Peyer's patch (tissue), 4 donors: ENCODE measurements at places on chromosomes 5 and 9. TPM values are rescaled to one million over a fixed set of nuclear protein-coding genes. Genes with fewer than 3 reads are reported as not detected.

The MAMDC2 gene
- total RNA-seq: 15.7 TPM

The PARP8 gene
- total RNA-seq: 19.8 TPM

The RASEF gene
- total RNA-seq: 26.8 TPM

The PKD2L2 gene
- total RNA-seq: not detected

The SLC46A2 gene
- not detected for total RNA-seq

The LCN15 gene
- not detected for total RNA-seq

The TLR4 gene
- total RNA-seq: 6.3 TPM

The EIF4E1B gene
- not detected for total RNA-seq

The NIM1K gene
- not detected for total RNA-seq

The STK32A gene
- 4.1 TPM for total RNA-seq

GRCh38 chr9:95368377-95369160 is 51.1 kb upstream of the FANCC start:
- no peak for DNase-seq

GRCh38 chr5:77208507-77209163 is 1.8 kb upstream of the PDE8B start:
- no peak for DNase-seq

- DNase-seq: no peak
These were observed 53.5 kb upstream of the MAST4 start for GRCh38 chr5:66542711-66543110.

DNA sequence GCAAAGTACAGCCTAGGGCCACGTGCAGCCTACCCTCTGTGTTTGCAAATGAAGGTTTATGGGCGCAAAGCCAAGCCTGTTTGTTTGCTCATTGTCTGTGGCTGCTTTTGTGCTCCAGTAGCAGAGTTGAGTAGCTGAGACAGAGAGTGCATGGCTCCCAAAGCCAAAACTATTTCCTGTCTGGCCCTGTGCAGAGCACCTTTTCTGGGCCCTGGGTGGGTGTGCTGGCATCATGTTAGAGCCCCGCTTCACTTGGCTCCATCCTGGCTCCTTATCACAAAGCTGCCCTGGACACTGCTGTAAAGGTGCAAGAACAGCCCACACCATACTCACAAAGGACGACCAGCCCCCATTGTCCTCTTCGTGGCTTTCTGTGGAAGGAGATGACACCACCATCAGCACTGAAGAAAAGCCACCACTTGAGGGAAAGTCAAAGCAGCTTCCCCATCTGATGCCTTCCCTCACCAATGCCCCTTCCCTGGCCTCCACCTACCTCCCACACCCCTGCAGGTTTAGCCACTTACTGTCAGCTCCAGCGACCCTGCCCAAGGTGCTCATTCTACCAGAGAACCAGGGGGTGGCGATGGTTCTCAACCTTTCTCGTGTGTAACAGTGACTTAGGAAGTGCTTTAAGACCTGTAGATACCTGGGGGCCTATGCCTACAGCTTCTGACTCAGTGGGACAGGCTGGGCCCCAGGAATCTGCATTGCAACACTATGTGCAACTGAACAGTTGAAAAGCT is 23.4 kb downstream of the LCP2 start:
- no peak for DNase-seq

DNA sequence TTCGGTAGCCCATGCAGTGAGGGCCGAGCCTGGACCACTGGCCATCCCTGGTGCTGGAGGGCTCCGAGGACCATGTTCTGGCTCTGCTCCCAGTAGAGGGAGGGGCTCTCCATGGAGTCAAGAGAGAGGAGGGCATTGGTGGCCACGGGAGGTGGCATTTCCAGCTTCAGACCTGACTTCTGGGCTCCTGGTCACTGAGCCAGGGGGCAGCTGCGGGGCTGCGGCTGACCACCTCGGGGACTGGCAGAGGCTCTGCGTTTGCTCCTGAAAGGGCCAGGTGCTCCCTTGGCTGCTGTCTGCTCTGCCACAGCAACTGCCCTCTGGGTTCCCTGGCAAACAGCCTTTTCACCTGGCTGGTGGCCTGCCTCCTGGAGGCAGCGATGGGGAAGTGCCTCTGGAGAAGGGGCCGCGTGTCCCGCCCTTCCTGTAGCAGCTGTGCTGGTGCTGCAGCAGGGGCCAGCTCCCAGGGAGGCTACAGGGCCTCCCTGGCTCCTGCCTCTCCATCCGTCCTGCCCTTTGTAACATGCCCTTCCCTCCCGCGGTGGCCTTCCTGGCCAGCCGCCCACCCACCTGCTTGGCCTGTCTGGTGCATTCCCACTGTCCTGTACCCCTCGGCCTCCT is 144.6 kb downstream of the CACNA1B start:
- peak; percentile 45 for DNase-seq

DNA sequence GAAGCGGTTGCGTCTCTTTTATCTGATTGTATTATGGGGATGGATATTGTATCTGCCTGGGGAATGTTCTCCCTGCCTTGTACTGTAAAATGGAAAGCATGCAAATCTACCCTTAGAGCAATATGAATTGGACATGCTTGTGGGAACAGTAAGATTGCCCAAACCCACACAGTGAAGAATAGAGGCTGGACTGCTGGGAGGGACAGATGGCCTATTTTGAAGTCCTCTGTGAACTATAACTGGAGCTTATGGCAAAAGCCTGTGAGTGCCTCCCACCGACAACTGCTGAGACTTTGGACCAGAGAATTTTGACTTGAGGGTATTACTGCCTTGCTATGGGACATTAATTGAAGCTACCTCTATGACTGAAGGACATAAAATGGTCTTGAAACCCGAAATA is 168.9 kb downstream of the ERCC6L2 start:
- DNase-seq: no peak

DNA sequence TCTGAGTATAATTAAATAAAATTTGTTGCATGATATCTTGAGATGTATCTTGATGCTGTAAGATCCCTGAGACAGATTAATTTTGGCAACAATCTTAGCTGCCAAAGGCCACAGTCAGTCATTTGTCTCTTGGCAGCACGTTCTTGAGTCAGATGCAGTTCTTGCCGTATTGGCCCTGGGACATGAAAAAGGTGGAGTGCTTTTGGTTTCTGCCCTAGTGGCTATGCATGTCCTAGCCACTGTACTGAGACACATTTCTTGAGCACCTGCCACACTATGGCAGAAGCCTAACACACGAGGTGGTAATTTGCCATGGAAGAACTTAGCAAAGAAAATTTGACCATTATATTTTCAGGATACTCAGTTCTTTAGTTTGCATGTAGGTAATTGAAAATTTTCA is 45.0 kb upstream of the PHF2 start:
- no peak for DNase-seq

DNA sequence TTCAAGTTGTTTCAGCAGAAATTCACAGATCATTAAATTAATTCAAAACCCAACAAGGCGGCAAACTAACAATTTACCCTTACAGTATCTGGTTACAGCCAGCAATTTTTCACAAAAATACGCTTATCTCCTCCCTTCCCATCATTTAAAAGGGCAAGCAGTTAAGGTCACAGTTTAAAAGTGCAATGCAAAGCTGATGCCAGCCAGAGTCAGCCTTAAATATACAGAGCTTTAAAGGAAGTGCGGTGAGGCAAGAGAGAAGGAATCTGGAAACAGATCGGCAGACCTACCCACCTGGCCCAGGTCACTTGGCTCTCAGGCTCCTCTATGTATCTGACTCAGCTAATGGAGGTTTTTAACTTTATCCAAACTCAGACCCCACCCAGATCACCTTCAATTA is 31.0 kb downstream of the EPB41L4A start:
- DNase-seq: no peak

- no peak for DNase-seq
These were observed 157.6 kb downstream of the ACTL7B start for GRCh38 chr9:108698231-108698630.

GRCh38 chr5:122350496-122350895 is 38.5 kb downstream of the SNCAIP start:
- DNase-seq: no peak

- no peak for DNase-seq
These were observed 327.4 kb downstream of the MARCHF11 start for GRCh38 chr5:15852217-15852616.

GRCh38 chr5:68395302-68395701 is 179.7 kb downstream of the PIK3R1 start:
- no peak for DNase-seq

- DNase-seq: no peak
These were observed 214.2 kb downstream of the TRIM32 start for GRCh38 chr9:116901260-116901659.

GRCh38 chr5:115838885-115839518 is 2.4 kb downstream of the ATG12 start:
- peak; percentile 37 for DNase-seq

DNA sequence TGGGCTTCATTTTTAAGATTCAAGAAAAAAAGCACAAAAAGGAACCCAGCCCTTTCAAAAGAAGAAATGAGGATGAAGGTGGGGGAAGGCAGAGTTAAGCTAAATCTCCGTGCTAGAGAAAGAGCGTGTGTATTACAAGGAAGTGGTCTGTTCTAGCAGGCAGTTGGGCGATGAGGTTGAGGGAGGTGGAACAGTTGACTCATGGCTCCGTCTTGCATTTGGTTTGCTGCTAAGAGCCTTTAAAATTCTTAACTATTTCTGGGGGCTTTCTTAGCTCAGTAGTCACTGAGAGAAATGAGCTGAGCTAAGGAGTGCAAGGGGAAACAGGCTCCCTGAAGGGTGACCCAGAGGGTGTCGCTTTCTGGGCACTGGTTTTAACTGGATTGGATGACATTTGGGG is 117.4 kb downstream of the GCNT1 start:
- DNase-seq: no peak

GRCh38 chr5:103217101-103217500 is 41.5 kb upstream of the MACIR start:
- no peak for DNase-seq

DNA sequence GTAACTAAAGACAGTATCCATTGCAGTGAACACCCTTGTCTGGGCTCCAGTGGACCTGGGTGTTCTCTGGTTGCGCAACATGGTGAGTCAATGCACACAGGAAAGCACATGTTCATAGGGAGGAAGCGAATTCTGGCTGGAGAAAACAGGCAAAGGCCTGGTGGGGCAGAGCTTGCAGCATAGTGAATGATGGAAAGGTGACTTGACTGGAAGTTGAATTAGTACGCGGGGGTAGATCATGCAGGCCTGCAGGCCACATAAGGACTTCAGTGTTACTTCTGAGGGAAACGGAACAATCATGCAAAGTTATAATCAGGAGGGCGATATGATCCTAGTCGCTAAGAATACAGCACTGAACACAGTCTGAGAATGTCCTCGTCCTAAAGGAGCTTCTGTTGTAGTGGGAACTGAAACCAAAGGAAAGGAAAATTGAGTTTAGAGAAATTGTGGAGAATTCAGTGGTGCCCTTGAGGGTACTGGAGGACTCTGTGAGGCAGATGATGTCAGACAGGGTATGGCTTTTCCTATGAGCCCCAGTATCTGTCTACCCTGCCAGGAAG is 71.9 kb upstream of the RANBP3L start:
- no peak for DNase-seq

GRCh38 chr9:129301941-129302340 is 123.9 kb upstream of the IER5L start:
- no peak for DNase-seq

DNA sequence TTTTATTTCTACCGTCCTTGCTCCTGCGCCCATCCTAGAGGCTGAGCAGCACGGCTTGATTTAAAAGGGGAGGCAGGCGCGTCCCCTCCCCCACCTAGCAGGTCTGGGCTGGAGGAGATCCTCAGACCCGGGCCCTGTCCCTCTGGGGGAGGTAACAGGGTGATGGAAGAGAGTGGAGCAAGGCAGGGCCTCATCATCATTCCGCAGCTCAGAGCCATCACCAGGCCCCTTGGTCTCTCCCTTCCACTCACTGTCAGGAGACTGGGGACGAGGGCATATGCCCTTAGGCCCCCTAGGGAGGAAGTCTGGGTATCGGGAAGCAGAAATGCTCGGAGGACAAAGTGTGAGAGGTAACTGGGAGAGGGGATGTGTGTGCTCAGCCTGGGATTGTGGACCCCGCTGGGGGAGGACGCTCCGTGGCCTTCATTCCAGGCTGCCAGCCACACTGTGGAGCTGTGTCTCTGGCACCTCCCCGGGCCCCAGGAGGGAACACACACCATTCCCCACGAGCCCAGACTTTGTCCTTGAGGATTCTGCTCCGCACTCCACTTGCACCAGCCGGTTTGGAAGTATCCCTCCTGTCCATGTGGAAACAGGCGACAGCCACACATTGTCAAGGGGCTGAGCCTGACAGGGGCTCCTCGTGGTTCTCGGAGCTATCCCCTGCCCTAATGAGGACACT is 761 bp downstream of the REEP2 start:
- DNase-seq: no peak

- DNase-seq: no peak
These were observed 77.1 kb upstream of the IRX1 start for GRCh38 chr5:3518576-3518975.

DNA sequence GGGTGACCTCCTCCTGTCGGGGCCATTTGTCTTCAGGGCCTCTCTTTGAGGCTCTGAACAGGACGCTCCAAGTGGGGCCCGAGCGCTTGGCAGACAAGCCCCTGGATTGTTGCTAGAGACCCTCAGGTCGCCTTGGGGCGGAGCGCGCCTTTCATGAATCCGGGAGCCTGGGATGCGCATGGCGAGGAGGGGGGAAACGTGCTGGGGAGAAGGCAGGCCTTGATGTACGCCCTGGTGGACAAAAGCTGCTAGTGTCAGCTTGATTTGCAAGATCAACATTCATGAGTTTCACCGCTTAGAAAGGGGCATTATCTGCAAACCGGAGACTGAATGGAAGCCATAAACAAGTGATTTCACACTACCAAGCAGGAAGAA is 226.3 kb downstream of the SMARCA2 start:
- no peak for DNase-seq

GRCh38 chr9:126661521-126662251 is 48.0 kb downstream of the LMX1B start:
- no peak for DNase-seq

- DNase-seq: no peak
These were observed 210.0 kb downstream of the HINT1 start for GRCh38 chr5:130955041-130955440.

- no peak for DNase-seq
These were observed 250.4 kb upstream of the PCSK5 start for GRCh38 chr9:75639971-75640610.
